Myocyte (in vitro differentiated cells): ENCODE measurements at places on chromosomes 11 and 22.

GRCh38 chr22:17882727-17883126 is 108.5 kb upstream of the BID start:
- peak; percentile 68 for DNase-seq

DNA sequence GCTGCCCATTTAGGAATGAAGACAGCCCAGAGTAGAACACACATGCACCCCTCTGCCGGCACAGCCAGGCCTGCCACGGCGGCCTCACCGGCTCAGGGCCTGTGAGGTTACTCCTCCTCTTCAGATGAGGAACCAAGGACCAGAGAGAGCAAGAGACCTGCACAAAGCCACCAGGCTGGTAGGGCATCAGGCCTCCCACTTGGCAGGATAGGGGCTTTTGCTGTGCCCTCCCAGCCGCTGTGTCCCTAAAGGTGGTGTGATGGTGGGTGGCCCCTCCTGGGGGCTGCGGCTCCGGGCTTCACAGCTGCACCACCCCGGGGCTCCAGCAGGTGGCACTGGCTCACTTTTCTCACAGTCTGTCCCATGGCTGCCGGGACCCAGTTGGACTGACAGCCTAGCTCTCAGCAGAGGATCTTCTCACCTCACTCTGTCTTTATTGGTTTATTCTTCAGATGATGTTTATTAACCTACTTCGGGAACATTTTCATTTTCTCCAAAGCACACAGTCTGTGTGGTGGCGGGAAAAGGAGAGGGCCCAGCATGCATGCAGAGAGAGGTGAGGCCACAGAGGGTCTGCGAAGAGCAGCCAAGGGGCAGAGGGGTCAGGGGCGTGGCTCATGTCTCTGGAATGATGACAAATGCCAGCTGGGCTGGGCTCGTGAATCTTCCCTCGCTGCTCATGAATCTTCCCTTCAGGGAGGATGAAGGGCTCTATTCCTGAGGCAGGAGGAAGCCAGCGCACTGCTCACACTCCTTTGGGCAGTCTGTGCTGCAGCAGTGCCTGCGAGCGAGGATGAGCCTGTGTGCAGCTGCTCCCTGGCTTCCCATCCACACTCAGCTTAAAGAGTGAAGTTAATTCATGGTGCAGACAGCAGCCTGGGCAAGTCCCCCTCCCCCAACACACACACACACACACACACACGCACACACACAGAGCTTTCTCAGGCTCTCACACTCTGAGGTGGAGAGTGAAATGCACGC is 101.1 kb upstream of the PITPNB start:
- DNase-seq: peak; percentile 75

DNA sequence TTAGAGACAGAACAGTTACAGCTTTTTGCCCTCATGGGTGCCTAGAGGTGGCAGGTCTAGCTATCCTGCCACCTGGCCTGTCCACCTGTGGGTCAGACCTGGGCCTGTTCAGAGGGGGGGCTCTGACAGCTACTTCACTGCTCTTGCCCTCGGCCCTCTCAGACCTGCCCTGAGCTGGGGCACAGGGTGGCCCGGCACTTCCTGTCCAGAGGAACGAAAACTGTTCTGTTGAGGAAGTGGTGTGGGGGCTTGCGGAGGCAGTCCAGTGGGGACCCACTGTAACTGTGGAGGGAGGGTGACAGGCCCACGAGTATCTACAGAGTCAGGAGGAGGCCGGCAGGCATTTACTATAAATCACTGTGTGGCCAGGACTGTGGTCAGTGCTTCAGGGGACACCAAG is 16.2 kb downstream of the TESMIN start:
- DNase-seq: no peak

GRCh38 chr11:43975629-43976028 is 33.2 kb downstream of the C11orf96 start:
- no peak for DNase-seq

GRCh38 chr22:25380122-25380747 is 160.8 kb downstream of the CRYBB2 start:
- no peak for DNase-seq

- DNase-seq: no peak
Measured at GRCh38 chr11:111395749-111396148, 16.7 kb upstream of the POU2AF1 start.

GRCh38 chr22:37762389-37762836 is 45.3 kb upstream of the GCAT start:
- no peak for DNase-seq

GRCh38 chr11:20530942-20531703 is 68.3 kb upstream of the SLC6A5 start:
- no peak for DNase-seq

GRCh38 chr11:92628401-92629292 is 340.8 kb upstream of the MTNR1B start:
- DNase-seq: no peak

DNA sequence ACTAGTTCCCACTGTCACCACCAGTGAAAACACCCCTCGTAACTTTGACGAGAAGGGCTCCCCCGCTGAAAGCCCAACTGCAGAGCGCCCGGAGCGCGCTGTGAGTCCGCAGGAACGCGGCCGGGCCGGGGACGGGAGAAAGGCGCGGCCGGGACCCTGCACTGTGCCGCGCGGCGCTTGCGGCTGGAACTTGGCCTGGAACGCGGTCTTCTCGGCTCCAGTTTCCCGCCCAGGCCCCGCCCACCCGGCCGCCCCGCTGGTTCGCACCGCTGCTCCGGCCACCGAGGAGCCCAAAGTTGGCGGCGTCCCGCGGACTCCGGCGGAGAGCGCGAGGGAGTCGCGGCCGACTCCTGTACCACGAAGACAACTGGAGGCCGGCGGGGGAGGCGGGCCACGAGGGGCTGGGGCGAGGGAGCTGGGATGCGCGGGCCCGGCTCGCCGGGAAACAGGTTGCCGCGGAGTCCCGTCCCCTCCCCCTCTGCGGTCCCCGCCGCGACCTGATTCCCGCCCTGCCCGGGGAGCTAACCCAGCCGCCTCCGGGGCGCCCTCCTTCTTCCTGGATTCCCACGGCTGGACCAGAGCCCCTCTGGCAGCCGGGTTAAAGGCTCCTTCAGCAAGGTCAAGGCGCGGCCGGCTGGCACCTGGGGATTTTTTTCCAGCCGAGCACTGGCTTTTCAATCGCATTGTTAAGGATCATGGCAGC is 3.4 kb downstream of the TENM4 start:
- DNase-seq: peak; percentile 33

DNA sequence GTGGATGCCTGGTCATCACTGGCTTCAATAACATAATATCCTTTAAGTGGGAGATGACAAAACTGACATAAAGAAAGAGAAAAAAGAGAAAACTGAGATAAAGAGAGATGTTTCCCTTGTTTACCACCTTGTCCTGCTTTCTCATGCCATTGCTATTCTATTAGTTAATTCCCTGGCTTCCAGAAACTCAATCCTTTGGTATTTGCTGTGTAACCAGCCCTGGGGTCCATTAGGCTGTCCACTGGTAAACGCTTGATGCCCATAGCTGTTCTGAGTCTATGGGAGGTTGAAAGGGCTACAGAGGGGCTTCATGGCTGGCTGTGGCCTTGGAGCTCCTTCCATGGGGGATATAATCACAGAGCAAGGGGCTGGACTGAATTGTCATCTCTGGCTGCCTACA is 243.4 kb upstream of the PLET1 start:
- no peak for DNase-seq

DNA sequence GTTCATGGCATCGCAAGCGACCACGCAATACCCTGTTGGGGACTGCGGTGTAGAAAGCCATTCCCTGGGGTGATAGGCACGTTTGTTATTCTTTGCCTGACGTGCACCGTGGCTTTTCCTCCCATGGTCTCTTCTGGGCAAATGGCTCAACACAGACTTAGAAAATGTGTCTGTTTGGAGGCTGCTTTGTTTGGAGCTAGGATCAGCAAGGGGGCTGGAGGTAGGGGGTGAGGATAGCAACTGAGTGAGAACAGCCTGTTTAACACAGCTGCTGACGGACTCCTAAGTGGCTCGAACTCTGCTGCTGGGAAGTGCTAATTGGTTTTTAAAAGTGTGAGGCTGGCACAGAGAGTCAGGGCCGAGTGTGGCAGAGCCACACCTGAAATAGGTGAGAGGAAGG is 16.1 kb upstream of the CHRM4 start:
- DNase-seq: no peak

DNA sequence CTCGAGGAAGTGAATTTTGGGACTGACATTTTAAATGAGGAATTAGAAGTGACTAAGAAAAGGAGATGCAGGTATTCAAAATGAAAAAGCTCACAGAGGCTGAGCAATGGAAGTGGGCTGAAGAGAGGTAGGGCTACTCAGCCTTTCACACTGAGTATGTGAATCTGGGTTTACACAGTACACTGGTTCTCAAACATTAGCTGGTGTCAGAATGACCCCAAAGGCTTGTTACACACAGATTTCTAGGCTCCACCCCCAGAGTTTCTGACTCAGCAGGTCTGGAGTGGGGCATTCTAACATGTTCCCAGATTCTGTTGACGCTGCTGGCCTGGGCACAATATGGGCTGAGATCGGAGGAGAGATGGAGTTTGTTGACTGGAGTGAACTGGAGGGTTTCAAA is 32.8 kb downstream of the CADM1 start:
- no peak for DNase-seq

GRCh38 chr11:133697161-133697560 is 148.2 kb downstream of the SPATA19 start:
- DNase-seq: no peak

- peak; percentile 84 for DNase-seq
Measured at GRCh38 chr11:66568124-66568916, at the start of gene CTSF. TSS of gene CTSF (minus strand) at chr11:66568606. CDS start at chr11:66568486, 120 bp downstream.

- no peak for DNase-seq
Measured at GRCh38 chr11:17812091-17812864, 77.7 kb downstream of the KCNC1 start.

- no peak for DNase-seq
Measured at GRCh38 chr22:40482391-40482790, 112.0 kb downstream of the SGSM3 start.

- no peak for DNase-seq
Measured at GRCh38 chr22:37240240-37240940, 3.7 kb downstream of the RAC2 start.

GRCh38 chr11:74092425-74092824 is 78.4 kb downstream of the C2CD3 start:
- DNase-seq: no peak

GRCh38 chr11:116553482-116553881 is 219.3 kb downstream of the BUD13 start:
- DNase-seq: no peak
